ENCODE measurements at places on chromosomes 1 and 21.

DNA sequence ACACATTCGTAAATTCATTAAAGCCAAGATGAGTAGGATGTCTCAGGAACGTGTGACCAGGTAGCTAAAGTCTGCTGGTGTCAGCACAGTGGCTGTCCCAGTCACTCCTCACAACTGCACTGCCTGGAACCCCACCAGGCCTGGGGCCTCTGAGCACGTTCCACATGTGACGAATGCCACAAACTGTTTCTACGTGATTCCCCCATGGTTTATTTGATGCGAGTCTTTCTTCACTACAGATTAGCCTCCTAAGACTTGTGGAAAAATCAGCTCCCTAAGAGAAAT lies 33.2 kb downstream of the PRDM15 start:
- DNase-seq = no peak

GRCh38 chr21:46157987-46158451 lies 2.6 kb upstream of the FTCD start:
- DNase-seq = peak; percentile 10

- peak; percentile 66 for DNase-seq
These were observed 87.6 kb upstream of the DUSP10 start for GRCh38 chr1:221829327-221830015.

- DNase-seq = no peak
These were observed 672.8 kb downstream of the LMO4 start for GRCh38 chr1:88001460-88001859.

DNA sequence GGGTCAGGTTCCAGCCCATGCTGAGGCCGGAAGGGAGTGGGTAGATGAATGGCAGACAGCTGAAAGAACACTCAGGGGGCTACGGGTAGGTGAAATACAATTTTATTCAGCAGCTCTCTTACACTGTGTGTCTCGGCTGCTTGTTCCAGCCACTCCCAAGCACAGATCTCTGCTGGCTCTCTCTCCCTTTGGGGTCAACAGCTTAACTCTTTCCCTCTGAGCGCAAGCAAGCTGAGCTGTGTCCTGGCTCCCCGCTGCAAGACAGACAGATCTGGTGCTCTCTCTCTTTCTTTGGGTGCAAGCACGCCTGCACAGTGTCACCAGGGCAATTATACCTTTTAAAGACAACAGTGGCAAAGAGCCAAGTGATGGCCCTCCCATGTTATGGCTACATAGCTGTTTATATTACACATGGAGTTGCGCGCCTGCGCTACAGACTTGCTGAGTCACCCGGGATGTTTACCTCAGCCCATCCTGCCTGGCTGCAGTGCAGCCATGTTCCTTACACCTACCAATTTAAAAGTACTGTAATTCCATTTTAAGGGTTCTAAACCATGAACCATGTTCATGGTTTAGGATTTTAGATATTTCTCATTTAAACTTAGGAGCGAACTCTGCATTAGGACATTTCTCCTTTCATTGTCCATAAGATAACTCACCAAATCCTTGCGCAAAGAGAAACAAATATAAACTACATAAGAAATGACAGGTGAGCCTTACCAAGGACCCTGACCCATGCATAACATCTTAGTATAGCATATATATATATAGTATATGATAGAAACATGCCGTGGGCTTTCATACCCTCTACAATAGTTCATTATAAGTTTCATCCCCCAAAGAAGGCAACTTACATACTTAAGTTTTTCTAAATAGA lies 396.5 kb downstream of the SMYD3 start:
- no peak for DNase-seq

DNA sequence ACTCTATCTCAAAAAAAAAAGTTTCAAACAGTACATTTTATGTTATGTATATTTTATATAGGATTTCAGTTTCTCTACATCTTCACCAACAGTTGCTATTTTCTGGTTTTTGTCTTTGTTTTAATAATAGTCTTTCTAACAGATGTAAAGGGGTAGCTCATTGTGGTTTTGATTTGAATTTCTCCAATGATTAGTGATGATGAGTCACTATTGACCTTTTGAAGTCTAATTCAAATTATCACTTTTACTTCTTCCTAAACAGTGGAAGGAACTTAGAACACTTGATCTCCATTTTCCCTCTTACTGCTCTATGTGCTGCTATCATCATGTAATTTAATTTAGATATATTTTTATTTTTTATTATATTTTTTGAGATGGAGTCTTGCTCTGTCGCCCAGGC lies 31.7 kb upstream of the SHCBP1L start:
- no peak for DNase-seq

DNA sequence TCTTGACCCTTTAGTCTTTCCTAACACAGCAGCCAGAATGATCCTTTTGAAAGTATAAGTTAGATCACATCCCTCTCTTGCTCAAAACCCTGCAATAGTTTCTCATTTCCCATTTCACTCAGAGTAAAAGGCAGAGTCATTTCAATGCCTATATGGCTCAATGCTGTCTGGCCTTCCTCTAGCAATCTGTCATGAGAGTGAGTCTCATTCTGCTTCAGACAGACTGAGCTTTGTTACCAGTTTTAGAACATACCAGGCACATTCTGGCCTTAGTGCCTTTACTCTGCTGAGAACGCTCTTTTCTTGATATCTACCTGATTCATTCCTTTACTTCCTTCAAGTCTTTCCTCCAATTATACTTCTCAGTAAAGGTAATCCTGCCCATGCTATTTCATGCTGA lies 372.8 kb upstream of the PKN2 start:
- DNase-seq = no peak

- no peak for DNase-seq
These were observed 4.8 kb downstream of the SLC27A3 start for GRCh38 chr1:153779781-153780541.

GRCh38 chr1:202801175-202801574 lies 7.0 kb downstream of the KDM5B start:
- no peak for DNase-seq

DNA sequence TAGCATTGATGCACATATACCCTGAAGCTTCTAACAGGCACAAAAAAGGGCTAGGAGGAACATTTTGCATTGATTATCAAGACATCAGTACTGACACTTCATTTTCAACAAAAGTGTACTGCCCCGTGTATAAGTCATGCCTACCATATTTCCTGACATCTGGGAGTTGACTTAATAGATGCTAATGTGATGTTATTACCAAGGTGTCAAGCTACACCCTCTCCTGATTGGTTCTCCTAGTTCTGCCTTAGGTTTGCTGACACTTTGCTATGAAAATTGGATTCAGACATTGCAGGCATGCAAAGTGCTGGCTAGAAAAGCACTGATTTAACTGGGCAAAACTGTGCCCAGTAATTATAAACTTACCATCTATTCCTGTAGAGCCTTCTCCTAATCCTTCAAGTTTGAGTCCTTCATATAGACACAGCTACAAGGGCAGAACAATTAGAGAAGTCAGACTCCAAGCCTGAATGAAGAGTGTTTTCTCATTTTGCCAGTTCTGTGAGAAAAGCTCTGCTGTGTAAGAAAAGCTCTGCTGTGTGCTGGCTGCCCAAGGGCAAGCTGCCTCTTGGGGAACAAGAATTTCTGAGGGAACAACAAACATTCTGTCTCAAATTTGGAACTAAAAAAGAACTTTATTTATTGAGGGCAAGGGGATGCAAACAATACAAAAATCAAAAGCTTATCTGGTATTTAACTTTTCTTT lies 11.2 kb downstream of the S100A10 start:
- no peak for DNase-seq

DNA sequence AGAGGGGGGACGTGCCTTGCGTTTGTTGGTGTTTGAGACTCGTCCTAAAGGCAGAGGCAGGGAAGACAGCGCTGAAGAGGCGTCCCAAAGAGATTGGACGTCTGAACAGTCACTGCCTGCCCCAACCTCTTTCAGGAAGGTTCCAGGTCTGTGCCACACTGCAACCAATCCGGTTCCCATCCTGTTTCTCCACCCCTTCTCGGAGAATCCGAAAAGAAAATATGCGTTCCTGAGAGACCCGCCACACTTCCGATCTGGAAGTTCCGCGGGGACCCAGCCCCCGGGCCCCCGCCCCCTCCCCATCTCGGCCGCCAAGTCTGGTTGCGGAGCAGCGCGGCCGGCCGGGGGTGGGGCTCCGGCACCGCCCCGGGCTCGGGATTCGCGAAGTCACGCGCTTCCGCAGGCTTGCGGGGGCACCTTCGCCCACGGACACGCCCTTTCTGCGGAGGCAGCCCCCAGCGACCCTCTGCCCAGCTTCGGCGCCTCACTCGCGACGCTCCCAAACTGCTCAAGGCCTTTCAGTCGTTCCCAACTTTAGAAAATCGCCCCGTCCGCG lies 124.5 kb upstream of the DPYD start:
- peak; percentile 24 for DNase-seq

GRCh38 chr1:47367651-47368050 lies 34.1 kb downstream of the CMPK1 start:
- no peak for DNase-seq
